ENCODE measurements at places on chromosomes 4 and X. TPM values are rescaled to one million over a fixed set of nuclear protein-coding genes. Genes with fewer than 3 reads are reported as not detected.
A peak's percentile ranks its signal among the peaks of the same experiment; 100 is the strongest.

CFAP47 gene
- total RNA-seq, result 1.4 TPM

PABPC1L2A gene
- total RNA-seq, result not detected

NCAPG gene
- total RNA-seq, result 0.91 TPM

DNA sequence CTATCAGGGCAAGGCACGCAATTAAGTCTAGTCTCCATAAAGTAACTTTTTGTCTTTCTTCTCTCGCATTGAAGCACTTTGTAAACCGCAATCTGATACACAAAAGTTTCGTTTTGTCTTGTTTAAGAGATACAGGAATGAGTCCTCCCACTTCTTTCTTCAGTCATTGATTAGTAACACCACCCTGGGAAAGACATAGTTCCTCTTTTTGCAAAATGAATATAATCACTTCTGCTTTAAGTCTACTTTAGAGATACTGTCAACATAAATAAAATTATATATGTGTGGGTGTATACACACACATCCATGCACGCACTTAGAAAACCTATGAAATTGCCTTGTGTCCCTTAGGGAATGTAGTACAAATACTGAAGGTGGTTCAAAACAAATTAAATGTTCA, 11.7 kb downstream of the COQ2 start:
- no peak for DNase-seq

- peak; percentile 50 for DNase-seq
Measured at GRCh38 chrX:111100191-111100590, 4.2 kb downstream of the PAK3 start.

- no peak for DNase-seq
Measured at GRCh38 chrX:31093639-31093975, 21.8 kb upstream of the FTHL17 start.
